Upper lobe of left lung (tissue), 6 donors: ENCODE measurements at places on chromosomes 3 and 15. TPM values are rescaled to one million over a fixed set of nuclear protein-coding genes. Genes with fewer than 3 reads are reported as not detected.

DNA sequence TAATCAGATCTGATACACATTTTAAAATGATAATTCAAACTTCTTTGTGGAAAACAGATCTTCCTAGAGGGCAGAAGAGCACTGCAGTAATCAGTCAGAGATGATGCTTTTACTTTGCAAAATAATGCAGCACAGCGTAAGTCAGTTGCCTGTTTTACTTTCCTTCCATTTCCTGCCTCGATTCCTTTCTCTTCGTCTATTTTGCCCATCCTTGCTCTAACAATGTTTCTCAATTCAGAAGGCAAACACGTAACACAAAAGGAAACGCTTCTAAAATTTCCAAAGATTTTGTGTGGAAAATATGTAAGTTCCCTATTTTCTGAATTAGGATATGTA lies 119.9 kb downstream of the P3H2 start:
- H3K4me3 ChIP-seq: no peak overlapping the region
- no peaks in the 10 kb centered on the region for H3K36me3 ChIP-seq
- no peaks in the 10 kb centered on the region for H3K27me3 ChIP-seq

DNA sequence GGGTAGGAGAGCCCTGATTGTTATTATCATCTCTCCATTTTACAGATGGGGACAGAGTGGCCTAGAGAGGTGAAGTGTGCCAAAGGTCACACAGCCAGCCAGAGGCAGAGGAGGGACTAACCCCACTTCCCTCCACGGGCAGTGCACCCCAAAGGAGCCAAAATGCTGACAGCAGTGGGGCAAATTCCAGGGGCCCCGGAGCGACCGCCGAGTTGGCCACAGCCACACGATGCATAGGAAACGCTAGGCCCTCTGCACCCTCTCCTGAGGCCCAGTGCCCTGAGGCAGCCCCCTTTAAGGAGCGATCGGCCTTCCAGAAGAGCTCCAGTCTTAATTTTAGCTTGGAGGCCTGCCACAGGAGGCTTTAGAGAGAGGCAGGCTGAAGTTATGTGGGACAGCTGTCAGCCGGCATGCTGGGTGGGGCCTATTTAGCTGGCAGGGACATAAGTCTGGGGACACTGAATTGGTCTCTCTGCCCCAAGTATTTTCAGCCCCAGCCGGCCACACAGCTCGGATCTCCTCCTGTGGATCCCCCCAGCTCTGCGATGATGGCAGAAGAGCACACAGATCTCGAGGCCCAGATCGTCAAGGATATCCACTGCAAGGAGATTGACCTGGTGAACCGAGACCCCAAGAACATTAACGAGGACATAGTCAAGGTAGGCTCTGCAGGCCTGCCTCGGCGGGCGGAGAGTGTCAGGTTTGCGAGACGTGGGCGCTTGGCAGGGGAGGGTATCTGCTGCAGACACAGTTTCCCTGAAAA lies at the start of gene CAV3:
Gene CAV3, plus strand, starts transcription at position 471 of the 763 bp plus-strand sequence. Its CDS starts 75 bp downstream, at position 546.
- no peaks in the 10 kb centered on the region for H3K27me3 ChIP-seq
- H3K4me1 ChIP-seq: no peaks in the 10 kb centered on the region
- no peaks in the 10 kb centered on the region for H3K36me3 ChIP-seq

DNA sequence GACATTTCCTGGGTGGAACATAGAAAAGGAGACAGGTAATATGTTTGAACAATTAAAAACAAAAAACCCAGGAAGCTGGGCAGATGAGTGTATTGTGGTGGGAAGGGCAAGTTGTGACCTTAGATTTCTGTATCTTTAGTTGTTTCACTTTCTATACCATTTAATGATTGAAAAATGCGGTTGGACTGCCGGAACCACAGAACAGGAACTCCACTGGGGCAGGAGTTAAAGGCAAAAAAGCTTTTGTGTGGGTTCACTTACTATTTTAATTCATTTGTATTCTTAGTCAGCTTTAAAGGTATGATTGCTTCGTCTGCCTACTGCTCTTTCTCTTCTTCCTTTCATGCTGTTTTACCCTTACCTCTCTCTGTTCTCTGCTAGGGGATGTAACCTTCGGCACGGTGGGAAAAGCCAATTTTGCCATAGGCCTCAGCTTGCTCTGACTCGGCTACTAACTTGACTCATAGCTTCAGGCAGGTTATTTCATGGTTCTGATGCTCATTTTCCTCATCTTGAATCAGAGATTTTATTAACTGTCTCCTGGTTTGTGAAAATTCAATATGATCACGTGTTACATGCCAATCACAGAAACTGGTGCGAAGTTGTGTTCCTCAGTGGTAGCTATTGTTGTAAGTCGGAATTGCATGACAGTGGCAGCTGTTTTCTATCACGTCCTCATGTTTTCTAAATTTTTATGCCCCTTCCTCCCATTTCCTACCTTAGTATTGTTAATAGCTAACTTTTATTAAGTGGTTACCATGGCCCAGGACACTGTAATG lies 1.6 kb upstream of the MCTP2 start:
- no peak for DNase-seq
- H3K36me3 ChIP-seq: no peaks in the 10 kb centered on the region
- no peak overlapping the region for H3K27ac ChIP-seq
- H3K4me1 ChIP-seq: peaks cover 27% of the 10 kb centered on the region
- H3K4me3 ChIP-seq: no peak overlapping the region
- H3K27me3 ChIP-seq: no peaks in the 10 kb centered on the region

DNA sequence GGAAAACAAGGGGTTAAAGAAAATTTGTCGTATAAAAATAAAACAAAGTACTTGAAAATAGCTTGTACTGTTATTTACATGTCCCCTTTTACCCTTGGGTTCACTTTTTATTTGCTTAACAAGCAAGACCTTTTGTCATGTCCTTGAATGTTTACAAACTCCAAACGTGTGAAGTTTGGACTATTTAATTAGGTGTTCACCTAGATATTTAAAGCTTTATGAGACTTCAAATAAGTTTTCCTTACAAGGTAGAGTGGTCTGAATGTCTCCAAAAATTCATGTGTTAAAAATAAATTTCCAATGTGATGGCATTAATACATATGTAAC lies 242.0 kb upstream of the TTC14 start:
- no peak for DNase-seq
- H3K4me3 ChIP-seq: no peak overlapping the region
- no peak overlapping the region for H3K27ac ChIP-seq
- no peaks in the 10 kb centered on the region for H3K36me3 ChIP-seq
- H3K27me3 ChIP-seq: no peaks in the 10 kb centered on the region

DNA sequence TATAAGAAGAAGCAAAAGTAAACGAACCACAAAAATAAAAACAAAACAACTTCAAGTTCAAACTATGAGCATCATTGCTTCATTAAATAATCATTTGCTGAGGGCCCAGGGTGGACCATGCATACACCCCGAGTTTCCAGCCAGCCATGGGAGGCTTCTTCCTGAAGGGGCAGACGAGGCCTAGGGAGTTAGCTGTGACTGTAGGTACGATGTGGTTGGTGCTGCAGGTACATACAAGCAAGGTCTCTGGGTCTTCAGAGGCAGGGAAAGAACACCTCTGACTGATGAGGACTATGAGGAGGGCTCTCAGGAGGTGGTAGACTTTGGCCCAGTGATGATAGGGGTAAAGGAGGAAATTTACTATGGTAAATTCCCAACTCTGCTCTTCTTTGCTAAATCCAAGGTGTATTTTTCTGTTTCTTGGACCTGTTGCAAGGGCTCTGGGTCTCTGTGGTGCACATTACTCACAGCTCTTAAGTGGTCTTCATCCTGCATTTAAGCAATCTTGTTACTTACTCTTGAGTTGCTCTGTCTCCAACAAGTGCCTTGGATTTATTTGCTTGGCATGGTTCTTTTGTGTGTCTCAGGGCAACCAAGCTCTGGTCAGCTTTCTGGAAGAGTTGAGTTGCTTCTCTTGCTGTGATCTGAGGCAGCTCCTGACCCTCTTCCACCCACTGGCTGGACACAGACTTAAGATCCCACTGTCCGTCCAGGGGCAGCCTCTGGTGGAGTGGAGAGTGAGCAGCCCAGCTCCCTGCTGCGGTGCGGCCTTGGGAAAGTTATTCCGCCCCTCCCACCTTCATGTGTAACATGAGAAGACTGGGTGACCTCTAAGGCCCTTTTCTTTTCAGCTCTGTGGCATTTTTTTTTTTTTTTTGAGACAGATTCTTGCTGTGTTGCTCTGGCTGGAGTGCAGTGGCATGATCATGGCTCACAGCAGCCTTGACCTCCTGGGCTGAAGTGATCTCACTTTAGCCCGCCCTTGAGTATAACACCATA lies 56.1 kb upstream of the KIF23 start:
- no peak overlapping the region for H3K4me3 ChIP-seq
- peaks cover 6% of the 10 kb centered on the region for H3K4me1 ChIP-seq
- no peaks in the 10 kb centered on the region for H3K27me3 ChIP-seq
- peak overlapping the region; percentile 35 for H3K27ac ChIP-seq

DIS3L gene
- 24.7 TPM for total RNA-seq

RARRES1 gene
- 44.6 TPM for total RNA-seq

FEM1B gene
- total RNA-seq: 34.6 TPM
